ENCODE measurements at places on chromosomes 1 and 21. TPM values are rescaled to one million over a fixed set of nuclear protein-coding genes. Genes with fewer than 3 reads are reported as not detected.
A peak's percentile ranks its signal among the peaks of the same experiment; 100 is the strongest.

CTH gene
- total RNA-seq: 2.2 TPM

KCNK2 gene
- not detected for total RNA-seq

SEMA4A gene
- total RNA-seq: 1.8 TPM

C1orf87 gene
- total RNA-seq: not detected

- no peaks in the 10 kb centered on the region for H3K27me3 ChIP-seq
- H3K36me3 ChIP-seq: no peaks in the 10 kb centered on the region
- peaks cover 5% of the 10 kb centered on the region for H3K4me1 ChIP-seq
- H3K4me3 ChIP-seq: no peak overlapping the region
- DNase-seq: no peak
- no peak overlapping the region for H3K27ac ChIP-seq
Measured at GRCh38 chr1:101136739-101137138, 100.1 kb upstream of the S1PR1 start.

DNA sequence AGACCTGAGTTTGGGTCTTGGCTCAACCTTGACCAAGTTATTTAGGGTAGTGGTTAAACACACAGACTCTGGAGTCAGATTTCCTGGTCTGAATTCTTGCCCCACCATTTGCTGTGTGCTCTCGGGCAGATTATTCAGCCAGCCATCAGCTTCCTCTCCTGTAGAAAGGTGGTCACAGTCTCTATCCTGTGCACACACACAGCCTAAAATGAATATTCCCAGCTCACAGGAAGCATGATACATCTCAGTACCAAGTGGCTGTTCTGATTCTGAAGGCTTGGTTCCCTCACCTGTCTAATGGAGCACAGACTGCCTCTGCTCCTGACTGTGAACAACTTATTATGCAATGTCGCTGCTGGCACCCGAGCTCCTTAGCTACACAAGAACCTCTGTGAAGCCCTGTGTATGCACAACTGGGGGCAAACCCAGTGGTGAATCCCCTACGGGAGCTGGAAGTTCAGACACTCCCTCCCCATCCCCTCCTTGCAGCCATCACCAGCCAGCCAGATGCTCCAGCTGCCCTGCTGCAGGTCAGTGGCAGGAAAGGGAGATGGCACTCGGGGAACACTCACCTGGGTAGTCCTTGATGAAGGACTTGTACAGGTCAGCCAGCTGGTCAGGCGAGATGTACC, 13.7 kb downstream of the ENO1 start:
- H3K36me3 ChIP-seq: peaks cover 100% of the 10 kb centered on the region
- H3K27ac ChIP-seq: no peak overlapping the region
- H3K27me3 ChIP-seq: no peaks in the 10 kb centered on the region
- no peak for DNase-seq

DNA sequence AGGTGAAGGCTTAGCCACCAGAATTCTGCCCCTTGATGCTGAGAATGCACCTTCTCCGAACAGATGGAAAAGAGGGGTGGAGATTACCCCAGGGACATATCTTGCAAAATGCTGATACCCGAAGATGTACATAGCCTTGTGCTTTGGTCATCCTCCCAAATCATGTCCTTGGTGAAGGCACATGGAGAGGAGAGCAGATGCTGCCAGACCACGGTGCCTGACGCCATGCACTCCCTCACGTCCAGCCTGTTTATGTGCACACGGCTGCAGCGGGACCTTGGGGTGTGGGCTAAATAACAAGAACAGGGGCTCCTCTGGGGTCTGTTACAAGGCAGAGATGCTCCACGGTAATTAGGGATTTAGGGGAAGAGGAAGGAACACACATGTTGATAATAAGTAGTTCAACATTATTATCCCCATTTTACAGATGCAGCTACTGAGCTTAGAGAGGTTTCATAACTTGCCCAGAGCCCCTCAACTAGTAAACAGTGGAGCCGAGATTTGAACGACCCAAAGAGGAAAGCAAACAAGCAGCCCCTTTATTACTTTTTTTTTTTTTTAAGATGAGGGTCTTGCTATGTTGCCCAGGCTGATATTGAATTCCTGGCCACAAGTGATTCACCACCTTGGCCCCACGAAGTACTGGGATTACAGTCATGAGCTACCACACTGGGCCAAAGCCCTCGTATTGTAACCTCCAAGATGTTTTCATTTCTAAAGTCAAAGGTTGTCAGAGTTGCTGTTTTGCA, 12.9 kb downstream of the EPHX1 start:
- H3K27me3 ChIP-seq: no peaks in the 10 kb centered on the region
- H3K27ac ChIP-seq: no peak overlapping the region
- H3K36me3 ChIP-seq: peaks cover 15% of the 10 kb centered on the region
- DNase-seq: no peak

GRCh38 chr1:243397613-243398321, 141.9 kb downstream of the SDCCAG8 start:
- no peak overlapping the region for H3K27ac ChIP-seq
- no peaks in the 10 kb centered on the region for H3K4me1 ChIP-seq
- no peak overlapping the region for H3K4me3 ChIP-seq
- H3K36me3 ChIP-seq: no peaks in the 10 kb centered on the region
- no peak for DNase-seq
- no peaks in the 10 kb centered on the region for H3K27me3 ChIP-seq

DNA sequence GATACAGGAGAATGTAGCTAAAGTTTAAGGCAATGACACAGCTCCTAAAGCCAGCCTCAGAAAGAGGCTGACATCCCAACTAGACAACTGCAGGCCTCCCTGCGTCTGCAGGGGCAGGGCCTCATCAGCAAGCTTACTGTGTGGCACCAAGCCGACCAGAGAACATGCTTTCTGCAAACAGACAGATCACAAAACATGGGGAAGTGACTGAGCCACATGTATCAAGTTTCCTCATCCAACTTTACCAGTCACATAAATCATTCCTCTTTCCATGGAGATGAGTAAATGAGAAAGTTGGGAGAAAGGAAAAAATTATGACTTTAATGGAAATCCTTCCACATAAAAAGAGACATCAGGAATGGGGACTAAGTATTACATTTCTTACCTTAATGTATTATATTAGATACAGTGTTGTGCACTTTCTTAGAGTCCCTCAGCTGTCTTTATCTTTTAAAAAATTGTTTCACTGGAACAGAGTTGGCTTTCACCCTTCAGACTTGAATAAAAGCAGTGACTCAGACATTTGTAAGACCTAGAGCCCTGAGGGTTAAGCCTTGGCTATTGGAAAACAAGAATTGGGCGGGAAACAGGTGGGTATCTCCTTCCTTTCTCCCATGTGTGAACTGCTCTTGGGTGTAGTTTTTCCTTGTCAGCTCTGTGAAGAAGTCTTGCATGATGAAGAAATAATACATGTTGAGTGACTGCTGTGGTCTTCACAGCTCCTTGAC, 305.7 kb upstream of the SNX7 start:
- no peak overlapping the region for H3K27ac ChIP-seq
- no peaks in the 10 kb centered on the region for H3K36me3 ChIP-seq
- no peaks in the 10 kb centered on the region for H3K4me1 ChIP-seq
- no peak for DNase-seq
- H3K27me3 ChIP-seq: no peaks in the 10 kb centered on the region

GRCh38 chr1:178645157-178645807, 79.8 kb upstream of the RALGPS2 start:
- no peak for DNase-seq
- no peak overlapping the region for H3K4me3 ChIP-seq
- no peaks in the 10 kb centered on the region for H3K27me3 ChIP-seq
- peaks cover 11% of the 10 kb centered on the region for H3K4me1 ChIP-seq
- no peaks in the 10 kb centered on the region for H3K36me3 ChIP-seq
- H3K27ac ChIP-seq: no peak overlapping the region

GRCh38 chr1:25689686-25690381, 73.2 kb downstream of the MAN1C1 start:
- DNase-seq: no peak
- no peaks in the 10 kb centered on the region for H3K4me1 ChIP-seq
- no peaks in the 10 kb centered on the region for H3K36me3 ChIP-seq
- H3K4me3 ChIP-seq: no peak overlapping the region

- peaks cover 26% of the 10 kb centered on the region for H3K36me3 ChIP-seq
- H3K4me1 ChIP-seq: peaks cover 17% of the 10 kb centered on the region
- DNase-seq: no peak
- no peak overlapping the region for H3K27ac ChIP-seq
Measured at GRCh38 chr21:43953021-43953420, 59.1 kb upstream of the TRAPPC10 start.

DNA sequence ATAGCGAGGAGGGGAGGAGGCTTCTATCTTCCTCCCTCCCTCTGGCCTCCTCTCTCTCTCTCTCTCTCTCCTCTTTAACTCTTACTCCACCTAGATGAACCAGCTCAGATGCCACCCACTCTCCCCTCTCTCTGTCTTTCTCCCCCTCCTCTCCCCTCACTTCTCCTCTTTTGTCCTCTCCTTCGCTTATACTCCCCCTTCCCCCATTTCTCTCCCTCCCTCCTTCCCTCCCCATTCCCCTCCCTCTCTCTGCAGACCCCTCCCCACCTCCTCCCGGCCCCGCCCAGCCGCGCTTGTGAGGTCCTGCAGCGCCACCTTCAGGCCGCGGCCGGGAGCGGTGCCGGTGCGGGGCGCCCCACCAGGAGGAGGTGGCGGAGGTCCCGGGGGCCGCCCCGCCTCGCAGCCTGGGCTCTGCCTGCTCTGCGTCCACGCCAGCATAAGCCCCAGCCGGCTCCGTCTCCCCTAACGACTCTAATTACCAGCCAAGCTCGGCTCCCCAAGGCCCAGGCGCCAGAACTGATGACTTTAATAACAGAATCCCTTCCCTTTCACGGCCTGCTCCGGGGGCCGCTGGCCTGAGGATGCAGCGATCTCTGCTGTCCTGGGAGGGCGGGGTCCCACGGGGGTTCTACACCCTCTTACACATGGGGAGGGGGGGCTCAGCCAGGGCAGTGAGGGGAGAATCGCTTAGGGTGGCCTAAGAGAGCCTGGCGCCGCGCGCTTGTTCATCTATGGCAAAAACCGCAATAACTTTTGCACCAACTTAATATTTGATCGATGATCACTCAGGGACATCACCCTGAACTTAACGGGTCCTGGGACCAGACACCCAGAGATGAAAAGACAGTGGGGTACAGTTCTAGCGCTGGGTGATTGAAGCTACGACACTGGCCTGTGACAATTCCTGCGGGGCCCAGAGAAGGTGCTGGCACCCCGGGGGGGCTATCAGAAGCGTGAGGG, 637.3 kb downstream of the MATN1 start:
- no peaks in the 10 kb centered on the region for H3K36me3 ChIP-seq
- no peaks in the 10 kb centered on the region for H3K27me3 ChIP-seq
- 0 out of 2 replicates have a peak overlapping the region, but pooled peaks have one; percentile 5 for H3K27ac ChIP-seq
- no peak overlapping the region for H3K4me3 ChIP-seq
- H3K4me1 ChIP-seq: peaks cover 34% of the 10 kb centered on the region
